Stimulated activated memory B cell treated with anti-CD40 and anti-IgM and Interleukin-4, amounts not matched to agents 10 μg/mL and 1 μg/mL and 100 μg/mL, for 72 hours (primary cell): ENCODE measurements at places on chromosomes 11 and 22.

- ATAC-seq, result peak; percentile 75
Measured at GRCh38 chr22:38316364-38317121, 690 bp downstream of the CSNK1E start.

- no peak for ATAC-seq
Measured at GRCh38 chr11:84103096-84103495, 816.9 kb upstream of the CCDC90B start.

DNA sequence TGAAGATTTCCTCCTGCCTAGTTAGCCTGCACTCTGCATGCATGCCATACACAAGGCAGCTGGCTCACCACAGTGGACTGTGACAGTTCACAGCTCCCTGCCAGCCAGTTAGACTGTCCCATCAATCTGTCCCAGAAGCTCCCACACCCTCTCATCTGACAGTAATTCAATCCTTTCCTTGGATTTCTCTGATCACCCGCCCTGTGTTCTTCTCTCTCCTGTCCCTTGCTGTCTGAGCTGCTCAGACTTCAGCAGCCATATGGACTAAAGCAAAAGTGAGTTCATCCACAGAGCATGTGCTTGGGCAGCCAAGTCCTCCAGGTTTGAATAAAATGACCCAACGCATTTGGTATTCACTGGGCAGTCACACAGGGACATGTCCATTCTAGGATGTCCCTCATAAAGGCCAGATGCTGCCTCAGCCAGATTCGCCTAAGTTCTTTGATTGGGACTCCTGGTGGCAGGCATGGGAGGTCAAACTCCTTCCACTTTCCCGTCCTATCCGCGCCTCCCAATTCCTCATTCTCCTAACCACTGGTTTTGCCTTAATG is 54.5 kb upstream of the ZBTB44 start:
- no peak for ATAC-seq

GRCh38 chr22:37215890-37216289 is 3.6 kb upstream of the SSTR3 start:
- no peak for ATAC-seq

DNA sequence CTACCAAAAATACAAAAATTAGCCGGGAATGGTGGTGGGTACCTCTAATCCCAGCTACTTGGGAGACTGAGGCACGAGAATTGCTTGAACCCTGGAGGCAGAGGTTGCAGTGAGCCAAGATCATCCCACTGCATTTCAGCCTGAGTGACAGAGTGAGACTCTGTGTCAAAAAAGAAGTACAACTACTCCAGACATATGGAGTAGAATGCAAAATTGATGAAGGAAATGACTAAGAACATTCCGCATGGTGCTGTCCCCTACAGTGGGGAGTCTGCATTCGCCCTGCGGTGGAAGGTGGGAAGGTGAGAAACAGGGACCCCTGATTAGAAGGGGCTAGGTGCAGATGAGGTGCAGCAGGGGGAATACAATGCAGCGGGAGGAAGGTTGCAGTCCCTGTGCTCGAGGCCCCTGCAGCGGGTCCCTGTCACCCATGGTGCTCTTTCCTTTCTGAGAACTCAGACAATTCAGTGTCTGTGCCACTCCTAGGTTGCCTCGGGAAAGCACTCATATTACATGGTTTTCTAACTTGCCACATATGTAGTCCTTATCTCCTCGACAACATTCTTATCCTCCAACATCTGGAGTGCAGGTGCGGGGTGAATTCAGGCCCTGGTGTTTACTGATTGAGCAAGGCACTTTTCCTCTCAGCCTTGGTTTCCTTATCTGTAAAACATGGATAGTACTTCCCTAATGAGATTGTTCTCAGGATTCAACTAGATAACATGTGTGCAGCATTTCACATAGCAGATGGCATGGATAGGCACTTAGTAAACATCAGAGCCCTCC is 5.2 kb downstream of the POLD4 start:
- no peak for ATAC-seq

DNA sequence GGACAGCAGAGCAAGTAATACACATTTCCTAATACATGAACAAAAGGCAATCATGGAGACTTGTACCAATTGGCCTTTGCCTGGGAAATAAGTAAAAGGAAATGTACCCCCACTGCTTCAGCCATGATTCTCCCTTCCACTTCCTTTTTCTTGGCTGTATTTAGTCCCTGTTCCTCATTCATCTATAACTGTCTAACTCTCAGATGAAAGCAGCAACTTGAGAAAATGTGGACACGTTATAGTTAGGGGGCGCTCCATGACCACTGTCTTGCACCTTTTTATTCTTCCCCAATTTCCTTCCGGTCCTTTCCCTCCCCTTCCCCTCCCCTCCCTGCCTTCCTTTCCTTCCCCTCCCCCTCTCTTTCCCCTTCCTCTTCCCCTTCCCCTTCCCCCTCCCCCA is 61.3 kb upstream of the BARX2 start:
- ATAC-seq, result no peak
